Right lung (tissue), 10 donors: ENCODE measurements at places on chromosomes 1 and 21. TPM values are rescaled to one million over a fixed set of nuclear protein-coding genes. Genes with fewer than 3 reads are reported as not detected.

ERICH3 gene
- 5.6 TPM for polyA plus RNA-seq

CD48 gene
- polyA plus RNA-seq = 5.8 TPM

IL22RA1 gene
- polyA plus RNA-seq = 0.32 TPM

KDF1 gene
- 6.5 TPM for polyA plus RNA-seq

GCSAML gene
- 0.81 TPM for polyA plus RNA-seq

PGBD5 gene
- 5.8 TPM for polyA plus RNA-seq

GRCh38 chr1:89465201-89465600 lies 59.4 kb upstream of the LRRC8B start:
- DNase-seq = no peak

DNA sequence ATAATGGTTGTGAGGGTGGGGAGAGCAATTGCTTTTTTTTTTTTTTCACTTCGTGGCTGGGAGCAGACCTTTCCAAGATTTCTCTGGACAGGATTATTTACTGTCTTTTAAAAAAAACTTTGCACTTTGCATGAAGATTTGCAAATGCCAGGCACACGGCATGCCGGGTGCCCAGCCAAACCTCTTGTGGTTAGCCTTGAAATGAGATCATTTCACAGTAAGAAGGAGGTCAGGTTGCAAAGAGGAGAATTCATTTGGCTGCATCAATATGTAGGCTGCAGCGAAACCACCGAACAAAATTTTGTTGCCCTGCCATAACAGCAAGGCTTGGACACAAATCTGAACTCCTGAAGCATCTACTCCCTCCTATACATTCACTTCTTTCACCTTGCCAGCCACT lies 36.5 kb upstream of the KCND3 start:
- no peak for DNase-seq

DNA sequence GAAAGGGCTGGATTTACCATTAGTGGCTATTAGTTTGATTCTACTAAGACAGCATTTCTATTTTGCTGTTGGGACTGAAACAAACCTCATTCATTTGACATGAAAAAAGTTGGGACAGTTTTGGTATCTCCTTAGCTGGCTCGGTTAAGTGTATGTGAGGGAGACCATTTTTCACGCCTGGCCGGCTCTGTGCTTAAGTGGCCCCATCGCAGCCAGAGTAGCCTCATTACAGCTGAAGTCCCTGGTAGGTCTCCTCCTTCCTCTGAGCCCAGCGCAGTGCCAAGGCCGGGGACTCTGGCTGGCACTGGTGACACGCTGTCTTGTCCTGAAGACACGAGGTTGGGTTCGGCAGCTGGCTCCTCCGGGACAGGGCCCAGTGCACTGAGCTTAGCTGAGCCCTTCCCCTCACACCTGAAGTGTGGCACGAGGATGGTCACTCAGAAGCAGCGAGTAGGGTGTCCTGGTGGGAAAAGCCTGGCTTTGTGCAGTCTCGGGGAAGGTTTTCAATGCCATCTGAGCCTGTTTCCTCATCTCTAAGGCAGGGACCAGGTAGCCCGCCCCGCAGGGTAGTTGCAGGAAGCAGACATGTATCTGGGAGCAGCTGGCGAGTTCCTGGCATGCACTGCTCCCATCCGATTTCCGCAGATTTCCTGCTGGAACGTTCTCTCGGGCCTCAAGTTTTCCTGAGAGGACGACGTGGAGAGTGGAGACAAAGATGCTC lies 196.5 kb downstream of the DYRK1A start:
- no peak for DNase-seq

DNA sequence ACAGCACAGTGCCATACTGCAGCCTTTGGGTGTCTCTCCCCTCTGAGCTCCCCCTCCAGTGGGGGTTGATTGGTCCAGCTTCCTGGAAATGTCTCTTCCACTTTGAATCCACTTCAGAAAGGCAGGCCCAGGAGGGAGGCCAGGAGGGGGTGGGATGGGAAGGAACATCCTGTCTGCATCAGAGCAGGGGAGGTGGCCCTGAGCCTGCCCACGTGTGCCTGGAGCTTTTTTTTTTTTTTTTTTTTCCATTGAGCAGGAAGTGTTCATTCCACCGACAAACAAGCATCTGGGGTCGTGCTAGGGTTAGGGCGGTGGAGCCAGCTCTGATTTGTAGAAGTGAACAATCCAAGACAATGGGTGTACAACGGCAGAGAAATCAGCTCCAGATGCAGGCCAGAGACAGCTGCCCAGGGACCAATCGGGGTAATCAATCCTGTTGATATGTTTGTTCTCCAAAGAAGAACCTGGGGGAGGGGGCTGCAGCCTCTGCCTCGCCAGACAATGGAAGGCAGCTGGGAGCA lies 93.3 kb downstream of the SSBP3 start:
- peak; percentile 55 for DNase-seq

- no peak for DNase-seq
These were observed 100.1 kb upstream of the JUN start for GRCh38 chr1:58883888-58884482.

DNA sequence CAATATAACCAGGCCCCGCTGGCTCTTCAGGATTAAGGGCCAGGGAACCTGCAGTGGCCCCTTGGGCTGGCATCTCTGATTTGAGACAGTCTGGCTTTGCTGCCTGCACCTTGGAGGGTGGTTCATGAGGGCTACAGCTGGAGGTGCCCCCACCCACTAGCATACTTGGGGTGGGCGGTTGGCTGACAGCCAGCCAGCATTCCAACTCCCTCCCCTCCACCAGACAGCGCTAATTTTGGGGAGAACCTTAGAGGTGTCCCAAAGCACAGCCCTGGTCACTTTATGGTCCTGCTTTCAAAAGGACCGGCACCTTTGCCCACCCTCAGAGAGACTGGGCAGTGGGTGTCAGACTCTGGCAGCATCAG lies 180.7 kb upstream of the VAMP3 start:
- DNase-seq = no peak

DNA sequence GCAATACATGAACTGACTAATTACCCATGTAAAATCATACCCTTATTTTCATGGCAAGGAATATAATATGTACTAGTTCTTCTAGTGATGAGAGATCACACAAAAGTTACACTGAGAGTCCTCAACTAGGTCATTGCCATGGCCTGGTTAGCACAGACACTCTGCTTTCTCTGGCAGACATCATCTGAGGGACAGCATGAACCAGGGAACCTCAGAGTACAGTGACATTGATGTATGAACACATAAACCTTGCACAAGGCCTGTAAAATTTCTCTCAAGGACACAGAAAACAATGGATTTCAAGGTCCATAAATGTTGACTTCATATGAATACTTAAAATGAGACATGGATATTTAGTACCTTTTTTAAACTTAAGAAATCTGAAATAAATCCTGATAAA lies 108.8 kb upstream of the MAGI3 start:
- no peak for DNase-seq

DNA sequence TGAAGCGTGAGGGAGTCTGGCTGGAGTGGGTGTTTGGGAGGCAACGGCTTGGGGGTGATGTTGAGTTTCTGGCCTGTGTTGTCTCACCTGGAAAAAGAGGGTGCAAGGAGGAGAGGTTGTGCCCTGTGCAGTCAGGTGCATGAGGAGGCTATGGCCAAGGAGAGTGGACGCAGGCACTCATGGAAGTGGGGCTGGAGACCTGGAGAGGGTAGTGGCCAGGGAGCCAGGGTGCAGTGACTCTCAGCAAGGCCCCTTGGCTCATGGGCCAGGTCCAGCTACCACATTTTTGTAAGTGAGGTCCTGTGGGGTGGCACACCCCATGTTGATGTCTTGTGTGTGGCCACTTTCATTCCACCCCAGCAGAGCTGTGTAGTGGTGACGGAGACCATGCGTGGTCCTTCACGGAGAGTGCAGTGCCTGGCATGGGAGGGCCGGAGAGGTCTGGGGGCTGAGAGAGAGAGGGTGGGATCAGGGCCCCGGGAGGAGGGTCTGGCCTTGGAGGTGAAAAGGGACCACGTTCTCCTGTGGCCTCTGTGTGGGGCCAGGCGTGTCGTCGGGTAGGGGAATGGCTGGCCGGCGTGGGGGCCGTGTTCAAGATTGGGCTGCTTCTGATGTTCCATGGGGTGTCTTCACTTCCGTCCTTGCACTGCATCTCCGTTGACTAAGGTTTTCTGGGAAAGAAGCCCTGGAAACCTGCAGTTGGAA lies 6.1 kb downstream of the SNAP47 start:
- DNase-seq = no peak

DNA sequence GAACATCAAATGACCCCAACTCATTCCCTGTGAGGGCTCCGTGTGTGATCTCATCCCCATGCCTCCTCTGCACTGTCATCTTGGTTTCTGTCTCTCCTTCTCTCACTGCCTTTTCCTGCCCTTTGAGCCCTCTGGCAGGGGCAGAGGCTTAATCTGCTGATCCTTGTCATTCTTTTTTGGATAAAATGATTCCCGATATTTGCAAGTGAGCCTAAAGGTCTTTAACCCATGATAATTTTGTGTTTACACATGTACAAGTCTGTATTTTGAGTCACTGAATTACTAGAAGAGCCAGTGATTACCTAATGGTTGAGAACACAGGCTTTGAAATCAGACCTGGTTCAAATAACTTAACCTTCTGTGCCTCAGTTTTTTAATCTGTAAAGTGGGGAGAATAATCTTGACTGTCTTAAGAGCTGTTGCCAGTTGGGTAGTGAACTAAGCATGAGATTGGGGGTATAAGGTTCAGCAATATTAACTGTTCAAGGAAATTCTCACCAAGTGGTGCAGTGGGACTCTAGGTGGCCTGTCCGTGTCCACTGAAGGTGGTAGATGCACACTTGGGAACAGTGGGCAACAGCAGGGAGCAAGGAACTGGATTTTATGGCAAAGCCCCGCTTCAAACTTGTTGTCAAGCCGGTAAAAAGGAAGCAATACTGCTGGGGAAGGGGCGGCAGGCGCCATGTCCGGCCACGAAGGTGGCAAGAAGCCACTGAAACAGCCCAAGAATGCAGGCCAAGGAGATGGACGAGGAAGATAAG lies 1.6 kb downstream of the ECHDC2 start:
- DNase-seq = no peak

DNA sequence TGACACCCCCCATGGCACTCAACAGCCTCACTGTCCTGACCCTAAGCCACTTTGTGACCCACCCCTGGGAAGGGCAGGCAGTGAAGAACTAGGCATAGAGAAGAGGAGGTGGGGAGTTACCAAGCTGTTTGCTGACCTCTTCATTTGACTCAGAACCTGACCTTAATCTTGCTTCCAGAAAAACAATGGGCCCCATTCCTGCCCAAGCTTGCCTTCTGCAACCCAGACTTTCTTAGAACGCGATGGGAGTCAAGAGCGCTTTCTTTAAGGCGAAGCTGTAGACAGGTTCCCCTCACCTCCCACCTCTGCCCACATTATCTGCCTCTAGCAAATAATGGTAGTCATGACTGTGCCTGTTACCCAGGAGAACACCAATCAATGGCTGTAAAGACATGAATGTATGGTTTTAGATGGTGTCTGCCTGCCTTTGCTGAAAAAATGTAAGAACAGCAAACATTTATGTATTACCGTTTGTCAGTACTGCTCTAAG lies 8.2 kb upstream of the CBR3 start:
- no peak for DNase-seq

- no peak for DNase-seq
These were observed 165.9 kb downstream of the PTBP2 start for GRCh38 chr1:96887501-96887900.

- no peak for DNase-seq
These were observed 12.1 kb downstream of the AZIN2 start for GRCh38 chr1:33093004-33093403.

DNA sequence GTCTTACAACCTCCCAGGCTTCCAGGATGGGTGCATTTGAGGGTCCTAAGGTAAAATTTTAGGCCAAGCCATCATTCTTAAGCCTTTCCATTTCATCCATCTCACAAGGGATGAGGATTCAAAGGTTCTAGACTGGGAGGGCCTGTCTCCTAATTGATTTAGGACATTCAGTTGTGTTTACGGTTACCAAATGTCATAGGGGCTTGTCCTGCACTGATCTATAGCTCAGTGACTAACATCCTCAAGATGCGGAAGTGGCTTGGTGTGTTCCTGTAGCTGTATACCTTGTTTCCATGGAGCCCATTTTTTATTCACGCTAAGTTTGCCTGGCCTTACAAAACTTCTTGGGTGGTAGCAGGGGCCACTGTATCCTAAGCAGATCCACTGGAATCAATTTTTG lies 52.8 kb downstream of the DUSP10 start:
- DNase-seq = no peak

DNA sequence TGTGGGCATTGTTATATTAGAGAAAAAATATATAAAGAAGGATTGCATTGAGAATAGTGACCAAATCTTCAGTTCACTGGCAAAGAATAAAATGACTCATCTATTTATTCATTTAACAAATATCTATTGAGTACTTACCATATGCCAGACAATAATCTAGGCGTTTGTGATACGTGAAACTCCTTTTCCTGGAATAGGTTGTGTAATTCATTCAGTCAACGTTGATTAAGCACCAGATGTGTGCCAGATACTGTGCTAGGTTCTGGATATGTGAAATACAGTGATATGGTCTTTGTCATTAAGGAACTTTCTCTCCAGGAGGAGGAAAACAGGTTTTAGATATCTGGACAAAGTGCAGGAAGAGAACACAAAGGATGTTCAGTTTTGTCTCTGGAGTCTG lies 344.5 kb downstream of the RWDD3 start:
- DNase-seq = no peak

DNA sequence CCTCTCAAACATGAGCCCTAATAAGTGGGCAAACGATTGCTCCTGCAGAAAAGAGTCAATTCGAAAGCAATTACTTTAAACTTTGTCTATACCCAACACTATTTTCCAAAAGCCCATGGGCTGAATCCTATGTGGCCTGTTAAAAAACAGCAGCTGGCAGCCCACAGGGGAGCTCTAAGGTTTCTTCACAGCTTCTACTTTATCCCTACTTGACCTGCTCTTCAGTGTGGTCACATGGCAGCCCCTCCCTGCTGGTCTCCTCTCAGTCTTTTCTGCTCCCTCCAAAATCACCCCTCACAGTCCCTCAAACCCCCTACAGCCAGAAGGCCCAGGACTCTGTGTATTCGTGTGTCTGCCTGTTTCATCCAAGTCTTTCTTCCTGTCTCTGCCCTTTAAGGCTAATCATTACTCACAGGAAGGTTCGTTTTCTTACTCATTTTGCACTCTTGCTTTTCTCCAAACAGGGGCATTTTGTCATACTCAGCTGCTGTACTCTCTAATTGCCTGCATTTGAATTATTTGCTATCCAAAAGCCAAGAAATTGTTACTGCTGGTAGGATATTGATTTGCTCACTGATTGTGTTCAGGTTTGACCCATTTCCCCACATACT lies 62.4 kb upstream of the FAM3B start:
- DNase-seq = no peak

- no peak for DNase-seq
These were observed 1.5 kb downstream of the FCRL4 start for GRCh38 chr1:157596384-157596783.

- DNase-seq = no peak
These were observed 54.9 kb downstream of the TMEM53 start for GRCh38 chr1:44619261-44619900.

GRCh38 chr1:206729050-206729449 lies 41.5 kb upstream of the IL19 start:
- no peak for DNase-seq

DNA sequence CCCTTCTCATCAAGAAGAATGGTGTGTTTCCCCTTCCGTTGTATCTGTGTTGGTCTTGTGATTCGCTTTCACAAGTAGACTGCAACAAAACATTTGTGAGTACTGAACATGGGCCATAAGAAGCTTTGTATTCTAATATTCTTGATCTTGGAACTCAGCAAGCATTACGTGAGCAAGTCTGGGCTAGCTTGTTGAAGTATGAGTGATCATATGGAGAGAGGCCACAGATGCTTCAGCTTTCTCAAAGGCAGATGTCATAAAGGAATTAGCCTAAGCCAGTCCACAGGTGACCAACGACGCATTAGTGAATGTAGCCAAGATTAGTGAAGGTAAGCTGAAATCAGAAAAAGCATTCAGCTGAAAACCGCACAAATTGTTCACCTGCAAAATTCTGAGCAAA lies 609.6 kb upstream of the NEGR1 start:
- no peak for DNase-seq
